ENCODE measurements at places on chromosomes 11 and 22.

- no peak for DNase-seq
These were observed 21.2 kb downstream of the UPB1 start for GRCh38 chr22:24516301-24516737.

DNA sequence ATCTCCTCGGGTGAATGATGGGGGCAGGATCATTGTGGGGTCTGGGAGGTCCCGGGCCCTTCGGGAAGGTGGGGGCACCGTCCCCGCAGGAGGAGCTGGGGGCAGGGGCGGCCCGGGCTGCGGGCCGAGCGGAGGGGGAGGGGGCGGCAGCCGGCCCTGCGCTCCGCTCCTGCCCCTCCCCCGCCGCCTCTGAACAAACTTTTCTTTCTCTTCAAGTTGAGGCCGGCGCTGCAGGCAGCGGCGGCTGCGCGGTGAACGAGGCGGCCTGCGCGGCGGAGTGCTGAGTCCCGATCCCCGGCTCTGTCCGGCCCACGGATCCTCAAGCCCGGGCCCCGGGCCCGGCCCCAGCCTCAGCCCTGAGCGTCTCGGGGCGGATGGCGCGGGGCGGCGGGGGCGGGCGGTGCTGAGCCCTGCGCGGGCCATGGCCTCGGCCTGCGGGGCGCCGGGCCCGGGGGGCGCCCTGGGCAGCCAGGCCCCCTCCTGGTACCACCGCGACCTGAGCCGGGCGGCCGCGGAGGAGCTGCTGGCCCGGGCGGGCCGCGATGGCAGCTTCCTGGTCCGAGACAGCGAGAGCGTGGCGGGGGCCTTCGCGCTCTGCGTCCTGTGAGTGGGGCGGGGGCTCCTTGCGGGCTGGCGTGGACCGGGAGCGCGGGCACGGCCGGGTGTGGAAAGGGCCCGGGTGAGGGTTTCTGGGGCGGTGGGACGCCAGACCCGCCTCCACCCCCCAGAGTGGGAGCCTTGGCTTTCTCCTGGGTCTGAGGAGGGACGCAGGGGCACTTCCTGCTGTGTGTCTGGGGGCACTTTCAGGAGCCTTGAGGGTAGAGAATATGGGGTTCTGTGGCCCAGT, at the start of gene INPPL1:
Gene INPPL1, plus strand, starts transcription at position 204 of the 847 bp plus-strand sequence. Its CDS starts 218 bp downstream, at position 422.
- DNase-seq: peak; percentile 57

DNA sequence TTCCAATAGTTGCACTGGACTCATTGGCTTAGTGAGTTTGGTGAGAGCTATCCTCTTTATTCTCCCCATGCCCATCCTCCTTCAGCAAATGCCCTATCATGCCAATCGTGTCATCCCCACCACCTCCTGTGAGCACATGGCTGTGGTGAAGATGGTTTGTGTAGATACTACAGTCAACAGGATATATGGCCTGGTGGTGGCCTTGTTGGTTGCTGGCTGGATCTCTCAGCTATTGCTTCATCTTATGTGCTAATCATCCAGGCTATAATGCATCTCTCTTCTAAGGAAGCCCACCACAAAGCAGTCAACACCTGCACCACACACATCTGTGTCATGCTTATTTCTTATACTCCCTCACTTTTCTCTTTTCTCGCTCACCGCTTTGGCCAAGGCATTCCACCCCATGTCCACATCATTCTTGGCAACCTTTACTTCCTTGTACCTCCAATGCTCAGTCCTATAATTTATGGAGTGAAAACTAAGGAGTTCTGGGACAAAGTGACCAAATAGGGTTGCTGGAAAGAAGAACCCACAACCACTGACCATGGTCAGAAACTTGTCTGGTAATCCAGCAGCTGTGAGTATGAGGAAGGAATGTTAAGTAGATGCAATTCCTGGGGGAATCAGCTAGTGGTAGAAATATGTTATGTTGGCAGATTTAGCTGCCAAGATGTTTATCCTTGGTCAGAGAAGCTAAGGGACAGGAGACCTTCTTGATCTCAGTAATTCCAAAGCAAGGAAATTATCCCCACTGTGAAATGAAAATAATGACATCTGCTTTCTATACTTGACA, 16.3 kb upstream of the OR56B1 start:
- DNase-seq: no peak

GRCh38 chr11:130580891-130581492, 132.5 kb downstream of the ADAMTS15 start:
- no peak for DNase-seq
